ENCODE measurements at places on chromosomes 7 and 10.
A peak's percentile ranks its signal among the peaks of the same experiment; 100 is the strongest.

DNA sequence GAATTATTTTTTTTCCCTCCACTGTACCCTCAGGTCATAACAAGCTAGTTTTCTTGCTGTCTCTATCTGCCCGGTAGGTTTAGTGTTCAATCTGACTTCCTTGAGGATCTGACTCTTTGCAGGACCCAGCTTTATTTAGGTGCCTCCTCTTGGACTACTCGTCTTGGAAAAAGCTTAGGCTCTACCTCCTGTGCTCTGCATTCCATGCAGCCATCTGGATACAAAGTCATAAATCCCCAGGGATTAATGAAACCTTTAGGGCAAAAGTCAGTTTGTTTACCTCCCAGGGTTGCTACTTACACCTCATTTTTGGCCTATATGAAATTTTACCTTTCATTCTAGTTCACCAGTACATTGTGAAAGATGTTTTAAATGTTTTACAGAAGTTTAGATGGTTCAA, 8.0 kb downstream of the STAG3 start:
- no peak for DNase-seq

DNA sequence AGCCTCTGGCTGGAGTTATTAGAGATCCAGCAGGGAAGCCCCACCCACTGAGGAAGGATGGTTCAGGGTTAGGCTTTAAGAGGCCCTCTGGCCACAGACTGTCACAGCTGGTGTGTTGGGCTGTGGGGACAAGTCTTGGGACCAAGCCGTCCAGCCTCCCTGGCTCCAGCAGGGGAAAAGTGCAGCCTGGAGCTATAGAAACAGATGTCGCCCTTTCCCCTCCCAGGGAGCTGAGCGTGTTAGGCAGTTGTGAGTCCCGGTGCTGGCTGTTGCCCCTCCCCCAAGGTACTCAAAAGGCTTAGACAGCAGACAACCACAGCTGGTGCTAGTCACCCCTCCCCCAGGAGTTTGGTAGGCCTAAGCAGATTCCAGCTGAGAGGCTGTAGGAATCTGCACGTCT, 143.4 kb downstream of the TMEM168 start:
- no peak for DNase-seq

DNA sequence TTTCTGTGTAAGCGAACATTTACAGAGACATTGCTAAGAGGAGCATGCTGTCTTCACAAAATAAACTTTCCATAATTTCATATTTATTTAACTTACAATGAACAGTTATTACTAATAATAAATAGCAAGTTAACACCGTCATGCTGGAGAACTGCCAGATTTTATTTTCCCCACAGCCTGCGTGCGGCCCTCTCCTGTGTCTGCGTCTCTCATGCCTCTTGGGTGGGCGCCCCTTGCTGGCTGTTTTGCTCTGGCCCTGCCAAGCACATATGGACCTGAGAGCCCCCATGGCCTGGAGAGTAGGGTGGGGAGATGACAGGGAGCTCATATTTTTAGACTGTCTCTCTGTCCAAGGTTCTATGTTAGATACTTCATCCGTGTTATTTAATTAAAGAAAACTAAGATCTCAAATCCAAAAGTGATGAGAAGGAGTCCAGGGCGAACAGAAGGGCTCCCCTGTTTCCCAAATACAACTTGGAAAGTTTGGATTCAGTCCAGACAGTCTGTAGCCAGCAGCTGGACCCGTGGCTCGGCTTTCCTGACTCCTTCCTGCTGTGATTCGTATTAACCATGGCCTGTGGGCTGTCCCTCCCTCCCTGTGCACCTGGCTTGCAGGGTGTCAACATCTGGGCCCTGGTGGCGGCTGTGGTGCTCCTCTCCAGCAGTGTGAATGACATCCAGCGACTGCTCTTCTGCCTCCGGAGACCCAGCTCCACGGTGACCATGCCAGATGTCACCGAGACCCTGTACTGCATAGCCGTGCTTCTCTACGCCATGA, 20.5 kb downstream of the FBH1 start:
- no peak for DNase-seq

GRCh38 chr10:32938554-32939061, 19.4 kb downstream of the ITGB1 start:
- peak; percentile 42 for DNase-seq

GRCh38 chr10:127943336-127943910, 36.5 kb downstream of the PTPRE start:
- no peak for DNase-seq

- DNase-seq = no peak
Measured at GRCh38 chr7:14714161-14714728, 188.3 kb downstream of the DGKB start.

- DNase-seq = no peak
Measured at GRCh38 chr10:122721111-122721510, 21.5 kb upstream of the C10orf120 start.

DNA sequence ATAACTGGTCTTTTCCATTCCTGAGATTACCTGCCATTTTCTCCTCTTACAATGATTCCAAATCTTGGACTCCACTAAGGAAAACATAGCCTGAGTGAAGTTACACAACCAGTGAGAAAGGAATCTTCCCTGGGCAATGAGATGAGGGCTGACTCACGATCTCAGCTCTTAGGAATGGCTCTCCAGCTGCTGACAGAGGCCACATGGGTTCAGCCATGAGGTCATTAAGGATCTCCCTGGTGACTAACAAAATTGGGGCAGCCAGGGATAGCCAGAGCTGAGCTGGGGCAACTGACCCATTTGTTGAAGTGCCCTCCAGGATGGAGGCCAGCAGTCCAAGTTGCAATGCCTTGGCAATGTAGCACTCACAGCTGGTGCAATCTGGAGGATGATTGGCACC, 78.7 kb upstream of the MKLN1 start:
- peak; percentile 95 for DNase-seq

DNA sequence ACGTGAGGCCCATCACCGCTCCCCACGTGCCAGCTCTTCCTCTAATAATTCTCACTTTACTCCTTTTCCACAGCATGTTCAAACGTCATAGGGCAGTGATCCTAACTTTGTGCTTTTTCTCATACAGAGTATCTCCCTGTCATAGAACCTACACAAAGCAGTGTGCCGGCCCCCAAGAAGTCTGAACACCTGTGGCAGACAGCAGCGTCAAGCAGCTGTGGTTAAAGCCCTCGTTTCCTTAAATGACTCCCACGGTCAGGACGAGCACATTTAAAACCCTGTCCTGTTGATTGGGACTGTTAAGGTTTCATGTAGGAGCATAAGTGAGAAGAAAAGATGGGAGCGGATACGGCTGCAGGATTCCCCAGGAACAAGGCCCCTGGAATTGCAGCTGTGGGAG, 267.2 kb downstream of the DIP2C start:
- DNase-seq = no peak

GRCh38 chr10:105681051-105681450, 1040.0 kb downstream of the SORCS3 start:
- DNase-seq = no peak

DNA sequence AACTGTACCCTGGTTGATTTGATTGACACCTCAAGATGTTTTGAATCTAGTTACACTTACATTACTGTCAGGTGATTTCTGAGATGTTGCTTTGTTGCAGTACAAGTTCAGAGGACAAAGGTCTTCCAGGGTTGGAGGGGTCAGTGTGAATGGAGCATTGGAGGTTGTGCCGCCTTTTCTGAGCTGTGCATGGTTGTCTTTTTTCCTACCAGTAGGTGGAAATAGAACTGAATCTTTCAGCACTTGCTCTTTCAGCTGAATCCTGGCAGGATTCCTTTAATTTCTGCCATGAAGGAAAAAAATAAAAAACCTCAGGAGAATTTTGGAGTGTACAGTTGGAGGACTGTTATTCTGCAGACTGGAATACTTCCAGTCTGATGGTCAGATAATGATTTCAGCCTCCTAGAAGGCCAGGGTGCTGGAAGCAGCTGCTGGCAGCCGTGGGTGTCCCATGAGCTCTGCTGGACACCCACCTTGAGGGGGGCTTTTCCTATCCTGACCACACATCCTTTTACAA, 82.7 kb downstream of the PLCE1 start:
- peak; percentile 74 for DNase-seq

GRCh38 chr10:94308866-94309265, 53.9 kb downstream of the NOC3L start:
- peak; percentile 47 for DNase-seq

DNA sequence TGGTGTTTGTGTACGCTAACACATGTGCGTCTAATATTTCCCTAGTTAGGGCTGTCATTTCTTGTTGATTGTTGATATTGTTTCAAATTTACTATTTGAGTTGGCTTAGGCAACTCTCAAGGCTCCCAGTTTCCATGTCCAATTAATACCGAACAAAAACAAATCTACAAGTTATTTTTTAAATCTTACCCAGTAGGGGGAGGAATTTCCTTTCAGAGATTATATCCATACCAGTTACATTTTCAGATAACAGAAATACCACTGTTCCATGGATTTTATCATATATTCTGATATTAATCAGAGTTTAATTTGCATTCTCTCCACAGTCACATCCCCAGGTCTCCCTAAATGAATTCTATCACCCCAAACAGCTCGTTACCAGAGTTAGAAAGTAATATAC, 7.2 kb upstream of the AKR1B10 start:
- no peak for DNase-seq

- DNase-seq = peak; percentile 97
Measured at GRCh38 chr10:73743905-73744663, at the start of gene SEC24C. Gene SEC24C, plus strand, starts transcription at chr10:73744372. Its CDS starts 2,461 bp downstream, at chr10:73746833.

DNA sequence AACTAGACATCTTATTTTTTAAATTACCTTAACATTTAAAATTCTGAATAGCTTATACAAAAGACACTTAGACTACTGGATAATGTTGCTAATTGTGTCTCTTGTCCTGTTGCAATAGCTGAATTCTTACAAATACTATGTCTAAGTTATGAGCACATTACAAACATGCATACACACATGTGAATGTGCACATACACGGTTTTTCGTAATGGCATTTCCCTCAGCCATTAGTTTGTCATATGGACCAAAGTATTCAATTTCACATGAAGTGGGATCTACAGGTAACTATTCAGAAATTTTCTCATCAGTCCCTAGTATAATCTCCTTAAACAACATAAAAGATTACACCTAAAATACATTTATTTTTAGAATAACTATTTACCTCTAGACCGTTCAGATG, 178.6 kb upstream of the BET1 start:
- no peak for DNase-seq

- DNase-seq = no peak
Measured at GRCh38 chr7:42621543-42622219, 290.2 kb downstream of the C7orf25 start.

DNA sequence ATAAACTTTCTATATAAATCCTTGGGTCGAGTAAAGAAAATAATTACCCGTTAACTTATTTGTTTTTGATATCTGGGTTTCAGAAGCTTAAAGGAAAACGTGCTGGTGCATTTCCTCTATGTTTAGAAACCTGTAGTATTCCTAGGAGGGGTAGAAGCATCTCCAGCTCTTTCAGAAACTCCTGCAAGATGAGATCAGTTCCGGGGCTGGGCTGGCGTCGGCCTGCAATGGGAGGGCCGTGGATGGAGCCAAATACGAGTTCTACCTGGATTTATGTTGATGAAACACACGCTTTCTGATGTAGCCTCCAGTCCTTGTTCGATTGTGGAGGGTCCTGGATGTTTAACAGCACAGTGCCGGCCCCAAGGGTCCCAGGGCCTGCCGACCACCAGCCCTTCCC, 35.8 kb upstream of the DIP2C start:
- DNase-seq = no peak

DNA sequence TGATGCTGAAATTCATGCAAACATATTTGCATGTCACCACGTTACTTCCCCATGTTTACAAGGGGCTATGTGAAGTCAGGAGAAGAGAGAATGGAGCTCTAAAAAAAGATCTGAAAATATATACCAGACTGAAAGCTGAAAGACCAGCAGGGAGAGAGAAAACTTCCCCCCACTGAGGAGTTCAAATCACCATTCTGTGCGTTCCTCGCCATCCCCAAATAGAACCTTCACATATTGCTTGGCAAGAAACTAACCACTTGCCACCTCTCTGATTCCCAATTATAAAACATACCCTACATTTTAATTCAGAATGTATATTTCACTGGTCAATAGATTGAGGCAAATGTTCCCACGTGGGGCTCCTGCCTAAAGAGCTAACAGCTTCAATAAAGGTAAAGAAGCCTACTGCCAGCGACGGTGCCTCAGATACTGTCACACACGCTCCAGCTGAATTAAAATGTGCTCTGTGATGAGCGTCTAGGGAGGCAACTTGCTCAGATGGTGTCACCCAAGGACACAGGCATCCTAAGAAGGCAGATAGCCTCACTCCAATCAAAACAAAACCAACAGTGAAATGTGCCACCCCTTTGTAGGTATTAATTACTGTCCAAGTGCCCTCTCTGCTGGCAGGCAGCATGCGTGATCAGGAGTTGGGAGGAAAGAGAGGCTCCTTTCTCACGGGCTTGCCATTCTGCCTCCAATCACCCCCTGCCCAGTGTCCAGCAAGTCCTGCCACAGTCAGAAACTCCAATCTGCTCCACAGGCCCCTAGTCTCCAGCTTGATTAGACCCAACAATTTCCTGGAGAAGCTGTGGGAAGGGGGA, 298.2 kb downstream of the GRID1 start:
- DNase-seq = no peak

GRCh38 chr7:106613279-106613678, 47.7 kb downstream of the CCDC71L start:
- DNase-seq = no peak

DNA sequence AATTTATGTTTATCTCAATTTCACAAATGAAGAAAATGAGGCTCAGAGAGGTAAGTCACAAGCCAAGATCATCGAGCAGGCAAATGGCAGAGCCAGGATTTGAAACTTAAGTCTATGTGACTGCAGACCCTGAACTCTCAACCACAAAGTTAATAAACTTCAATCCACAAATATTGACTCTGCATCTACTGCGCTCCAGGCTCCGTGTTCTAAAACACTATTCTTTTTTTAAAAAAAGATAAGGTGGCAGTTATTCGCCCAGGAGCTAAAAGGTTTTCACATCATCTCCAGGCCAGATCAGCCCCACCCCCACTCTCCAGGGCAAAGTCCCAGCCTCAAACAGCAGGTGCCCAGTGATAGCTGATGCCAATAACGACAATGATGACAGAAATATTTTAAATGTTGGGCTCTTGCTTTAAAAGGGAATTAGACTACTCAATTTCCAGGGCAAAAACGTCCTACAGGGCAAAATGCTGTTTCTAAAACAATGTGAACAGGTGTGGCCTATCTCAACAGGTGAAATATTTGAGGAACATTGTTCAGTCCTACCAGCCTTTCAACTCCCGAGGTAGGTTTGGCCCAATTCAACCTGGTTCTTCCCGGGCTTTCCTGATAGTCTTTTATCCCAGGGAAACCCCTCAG, 85.2 kb downstream of the SORBS1 start:
- DNase-seq = no peak

DNA sequence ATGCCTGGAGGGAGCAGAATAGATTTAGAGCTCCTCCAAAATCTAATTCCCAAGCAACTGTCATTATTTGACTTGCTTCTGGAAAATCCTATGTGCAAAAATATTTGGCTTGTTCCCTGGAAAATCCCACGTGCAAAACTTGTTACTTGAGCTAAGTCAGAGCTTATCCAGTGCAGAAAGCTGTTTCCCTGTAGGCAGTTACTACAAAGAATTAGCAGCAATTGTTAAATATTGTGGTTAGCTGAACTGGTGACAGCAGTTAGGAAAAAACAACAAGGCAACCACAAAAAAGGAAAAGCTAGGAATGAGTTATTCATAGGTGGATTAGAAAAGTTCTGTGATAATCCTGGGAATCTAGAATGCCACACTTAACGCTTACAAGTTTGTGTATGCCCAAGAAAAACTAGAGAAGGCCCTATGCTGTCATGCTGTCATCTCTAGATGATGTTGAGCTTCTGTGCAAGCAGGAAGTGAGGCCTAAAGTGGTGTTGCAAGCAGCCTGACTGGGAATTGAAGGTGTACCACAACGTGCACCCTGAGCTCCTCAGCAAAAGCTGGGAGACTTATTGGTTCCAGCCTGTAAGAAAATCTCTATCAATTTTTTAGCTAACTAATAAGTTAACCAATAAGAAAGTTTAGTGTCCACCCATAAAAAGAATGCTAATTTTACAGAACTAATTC, 738.6 kb upstream of the LRRTM3 start:
- DNase-seq = no peak
